ENCODE measurements at places on chromosomes 16 and 17.

DNA sequence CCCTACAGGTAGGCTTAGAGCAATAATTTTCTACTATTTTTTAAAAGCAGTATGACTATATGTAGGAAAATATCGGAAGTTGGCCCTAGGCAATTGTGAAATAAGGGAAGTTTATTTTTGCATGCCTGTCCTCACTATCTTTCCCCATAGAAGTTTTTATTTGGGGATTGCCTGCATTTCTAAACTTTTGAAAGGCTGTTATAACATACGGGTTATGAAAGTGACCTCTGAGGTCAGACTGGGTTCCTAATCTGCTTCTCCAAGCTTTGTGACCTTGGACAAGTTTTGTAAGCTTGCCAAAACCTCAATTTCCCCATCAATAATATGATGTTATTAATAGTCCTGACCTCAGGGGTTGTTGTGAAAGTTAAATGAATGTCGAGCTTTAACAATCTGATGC, 67.1 kb downstream of the ARHGAP44 start:
- no peak for ATAC-seq

- ATAC-seq, result no peak
Measured at GRCh38 chr16:67146523-67147357, 4.1 kb downstream of the B3GNT9 start.

DNA sequence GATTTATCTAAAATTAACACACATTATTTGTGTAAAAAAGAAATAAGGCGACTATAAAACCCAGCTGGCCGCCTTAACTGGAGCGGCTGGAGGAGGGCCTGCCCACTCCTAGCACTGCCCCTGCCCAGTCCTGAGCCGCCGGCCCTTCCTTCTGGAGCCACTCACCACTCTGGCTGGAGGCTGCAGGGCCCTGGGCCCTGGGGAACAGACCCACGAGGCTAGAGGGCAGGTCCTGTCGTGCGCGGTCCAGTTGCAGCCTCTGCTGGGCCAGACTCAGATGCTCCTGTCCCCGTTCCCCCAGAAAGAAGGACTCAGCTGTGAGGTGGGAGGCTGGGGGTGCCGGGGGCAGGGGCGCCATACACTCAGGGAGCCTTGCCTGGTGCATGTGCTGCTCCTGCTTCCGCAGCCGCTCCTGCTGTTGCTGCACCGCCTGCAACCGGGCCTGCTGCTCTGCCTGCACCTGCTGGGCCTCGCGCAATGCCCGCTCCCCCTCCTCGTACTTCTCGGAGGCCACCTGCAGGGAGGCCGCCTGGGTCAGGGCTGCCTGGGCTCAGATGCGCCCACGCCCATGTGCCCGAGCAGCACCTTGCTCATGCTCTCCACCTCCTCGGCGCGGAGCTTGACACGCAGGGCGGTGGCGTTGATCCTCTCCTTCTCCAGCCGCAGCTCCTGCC, 9.0 kb upstream of the MRPL38 start:
- ATAC-seq, result no peak

- no peak for ATAC-seq
Measured at GRCh38 chr16:2152695-2153506, 2.7 kb upstream of the TRAF7 start.

- no peak for ATAC-seq
Measured at GRCh38 chr16:12143447-12144172, 167.1 kb downstream of the SNX29 start.

- ATAC-seq, result no peak
Measured at GRCh38 chr16:88308441-88309173, 74.2 kb upstream of the ZNF469 start.

GRCh38 chr17:37791447-37792399, 46.9 kb upstream of the HNF1B start:
- no peak for ATAC-seq

- ATAC-seq, result no peak
Measured at GRCh38 chr17:35846055-35846809, 22.5 kb downstream of the HEATR9 start.

DNA sequence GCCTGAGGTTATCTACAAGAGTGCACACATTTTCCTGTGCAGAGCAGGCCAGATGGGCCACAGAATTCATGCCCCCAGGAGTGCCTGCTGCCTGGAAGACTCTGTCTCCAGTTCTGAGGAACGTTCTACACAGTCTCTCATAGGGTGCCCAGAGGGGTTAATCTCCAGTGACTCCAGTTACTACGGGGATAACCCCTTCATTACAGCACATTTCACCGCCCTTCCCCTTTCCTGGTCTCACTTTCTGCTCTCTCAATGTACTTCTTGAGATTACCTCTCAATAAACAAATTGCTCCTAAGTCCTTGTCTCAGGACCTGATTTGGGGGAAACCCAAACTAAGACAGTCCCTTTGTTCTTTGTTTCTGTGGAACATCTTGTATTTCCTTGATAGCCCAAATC, 5.7 kb downstream of the CD300H start:
- ATAC-seq, result no peak

DNA sequence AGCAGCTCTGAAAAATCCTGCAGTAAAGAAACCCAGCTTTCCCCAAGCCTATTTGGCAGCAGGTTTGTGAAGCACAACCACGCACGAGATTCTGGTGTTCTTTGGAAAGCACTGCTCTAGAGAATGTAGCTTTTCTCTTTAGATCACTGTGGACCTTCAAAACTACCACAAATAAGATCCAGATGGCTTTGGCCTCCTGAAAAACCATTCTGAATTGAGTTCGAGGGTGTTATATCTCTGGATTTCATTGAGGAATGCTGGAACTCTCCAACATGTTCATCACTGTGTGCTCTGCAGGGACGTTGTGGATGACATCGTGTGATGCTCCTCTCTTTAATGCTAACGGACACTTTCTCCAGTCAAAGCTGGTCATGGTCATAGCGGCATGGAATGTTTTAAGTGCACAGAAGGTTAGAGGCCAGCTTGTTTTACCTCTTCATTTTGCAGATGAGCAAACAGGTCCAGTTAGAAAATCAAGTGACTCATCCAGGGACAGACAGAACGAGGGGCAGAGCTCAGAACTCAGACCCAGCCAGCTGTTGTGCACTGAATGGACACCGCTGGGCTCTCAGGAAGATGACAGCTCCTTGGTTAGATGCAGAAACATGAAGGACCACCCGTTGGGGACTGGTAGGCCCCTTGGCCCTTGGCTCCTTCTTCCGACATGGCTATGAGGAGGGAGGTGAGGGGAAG, 37.2 kb downstream of the CCDC42 start:
- peak; percentile 25 for ATAC-seq

DNA sequence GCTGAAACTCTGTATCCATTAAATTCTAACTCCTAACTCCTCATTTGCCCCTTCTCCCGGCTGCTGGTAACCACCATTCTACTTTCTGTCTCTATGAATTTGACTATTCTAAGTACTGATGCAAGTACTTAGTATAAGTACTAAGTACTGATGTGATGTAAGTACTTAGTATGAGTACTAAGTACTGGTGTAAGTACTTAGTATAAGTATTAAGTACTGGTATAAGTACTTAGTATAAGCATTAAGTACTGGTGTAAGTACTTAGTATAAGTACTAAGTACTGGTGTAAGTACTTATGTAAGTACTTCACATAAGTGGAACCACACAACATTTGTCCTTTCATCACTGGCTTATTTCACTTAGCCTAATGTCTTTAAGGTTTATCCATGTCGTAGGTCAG, 32.3 kb upstream of the PRKCA start:
- no peak for ATAC-seq

GRCh38 chr17:77304746-77305473, 164.1 kb downstream of the SEC14L1 start:
- ATAC-seq, result peak; percentile 1

- ATAC-seq, result peak; percentile 62
Measured at GRCh38 chr17:47742319-47743181, 9.5 kb downstream of the TBX21 start.

DNA sequence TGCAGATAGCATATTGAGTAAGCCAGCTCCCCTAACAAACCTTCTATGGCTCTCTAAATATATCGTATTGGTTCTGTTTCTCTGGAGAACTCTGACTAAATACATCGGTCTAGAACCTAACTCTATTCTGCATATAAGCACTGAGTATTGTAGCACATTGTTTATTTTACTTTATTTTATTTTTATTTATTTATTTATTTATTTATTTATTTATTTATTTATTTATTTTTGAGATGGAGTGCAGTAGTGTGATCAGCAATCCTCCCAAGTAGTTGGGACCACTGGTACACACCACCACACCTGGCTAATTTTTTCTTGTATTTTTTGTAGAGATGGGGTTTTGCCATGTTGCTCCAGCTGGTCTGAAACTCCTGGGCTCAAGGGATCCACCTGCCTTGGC, 28.9 kb upstream of the HELZ start:
- no peak for ATAC-seq

DNA sequence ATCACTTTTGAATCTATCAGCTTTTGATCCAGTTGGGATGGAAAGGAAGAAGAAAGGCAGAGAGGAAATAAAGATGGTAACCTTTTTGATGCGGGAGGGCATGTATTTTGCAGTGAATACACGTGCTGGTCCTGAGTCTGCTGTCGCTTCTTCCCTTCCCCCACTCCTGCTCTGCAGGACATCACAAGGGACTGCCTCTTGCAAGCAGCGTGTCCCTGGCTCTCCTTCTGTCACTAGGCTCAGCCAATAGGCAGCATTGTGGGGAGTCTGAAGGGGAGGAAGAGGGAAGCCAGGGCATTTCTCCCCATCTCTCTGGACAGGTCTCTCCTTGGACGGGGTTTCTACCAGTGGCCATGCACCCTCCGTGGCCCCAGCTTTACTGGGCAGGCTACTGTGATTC, 15.7 kb upstream of the WFDC1 start:
- ATAC-seq, result no peak

DNA sequence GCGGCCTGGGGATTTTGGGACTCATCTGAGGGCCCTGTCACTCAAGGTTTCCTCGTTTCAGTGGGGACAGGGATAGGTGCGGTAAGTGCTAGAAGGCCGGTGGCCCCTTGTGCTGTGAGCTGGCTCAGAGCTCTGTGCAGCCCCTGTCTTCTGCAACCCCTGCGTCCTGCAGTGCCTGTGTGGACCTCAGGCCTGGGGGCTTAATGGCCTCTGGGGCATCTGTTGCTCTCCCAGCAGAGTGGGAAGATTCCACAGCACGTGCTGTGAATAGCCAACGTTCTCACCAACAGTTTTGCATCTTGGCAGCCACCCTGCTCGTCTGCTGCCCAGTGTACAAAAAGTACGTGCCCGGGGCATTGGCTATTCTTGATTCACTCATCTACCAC, 4.9 kb downstream of the FOXC2 start:
- no peak for ATAC-seq

GRCh38 chr16:3356118-3356517, 429 bp downstream of the OR2C1 start:
- no peak for ATAC-seq

DNA sequence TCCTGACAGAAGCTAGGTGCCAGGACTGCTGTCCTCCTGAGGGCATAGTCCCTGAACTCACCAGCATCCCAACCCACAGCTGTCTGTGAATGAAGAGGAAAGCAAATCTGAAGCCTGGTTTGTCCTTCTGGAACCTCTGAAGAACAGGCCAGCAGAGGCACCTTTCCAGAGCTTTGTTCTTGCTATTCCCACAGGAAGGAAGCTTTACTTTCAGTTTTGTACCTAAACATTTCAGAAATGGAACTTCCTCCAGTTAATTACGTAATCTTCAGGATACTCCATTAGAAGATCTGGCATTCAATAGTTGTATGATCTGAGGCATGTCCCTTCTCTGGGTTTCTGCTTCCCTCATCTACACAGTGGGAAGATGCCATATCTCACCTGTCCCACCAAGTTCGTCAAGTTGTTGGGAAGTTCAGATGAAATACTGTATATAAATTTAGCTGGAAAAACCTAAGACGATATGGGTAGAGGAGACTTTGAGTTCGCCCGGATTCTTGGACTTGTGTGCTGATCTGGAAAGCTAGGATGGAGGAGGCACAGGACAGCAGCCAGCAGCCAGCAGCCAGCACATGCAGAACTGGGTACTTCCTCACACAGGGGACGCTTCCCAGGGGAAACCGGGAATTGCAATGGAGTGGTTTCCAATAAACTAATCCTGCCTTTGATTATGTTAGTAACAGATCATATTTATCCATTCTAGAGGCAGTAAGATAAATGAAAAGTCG, 22.4 kb downstream of the NXPH3 start:
- ATAC-seq, result no peak

DNA sequence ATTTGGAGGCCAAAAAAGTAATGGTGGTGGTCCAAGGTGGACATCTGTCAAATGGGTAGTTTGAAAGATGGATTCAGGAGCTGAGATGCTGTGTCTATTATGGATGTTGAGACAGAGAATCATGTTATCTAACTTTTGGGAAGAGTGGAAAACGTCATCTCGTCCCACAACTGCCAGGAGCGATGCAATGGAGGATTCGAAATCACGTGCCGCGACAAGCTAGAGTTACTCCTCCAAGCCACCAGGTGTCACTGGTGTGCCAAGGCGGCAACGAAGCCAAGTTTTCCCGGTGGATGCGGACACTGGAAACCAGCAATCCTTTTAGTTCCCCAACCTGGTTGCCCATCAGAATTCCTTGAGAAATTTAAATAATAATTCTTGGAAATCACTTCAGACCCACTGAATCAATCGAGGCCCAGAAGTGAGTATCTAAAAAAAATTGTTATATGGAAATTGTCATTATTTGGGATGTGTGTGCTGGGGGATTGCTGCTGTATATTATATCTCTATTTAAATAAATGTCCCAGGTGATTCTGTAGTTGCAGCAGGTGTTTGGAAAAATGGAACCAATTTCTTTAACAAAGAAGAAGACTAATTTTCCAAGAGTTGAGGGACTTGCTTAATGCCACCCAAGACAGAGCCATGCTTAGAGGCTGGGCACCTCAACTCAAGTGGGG, 206.1 kb downstream of the HAPSTR1 start:
- no peak for ATAC-seq

DNA sequence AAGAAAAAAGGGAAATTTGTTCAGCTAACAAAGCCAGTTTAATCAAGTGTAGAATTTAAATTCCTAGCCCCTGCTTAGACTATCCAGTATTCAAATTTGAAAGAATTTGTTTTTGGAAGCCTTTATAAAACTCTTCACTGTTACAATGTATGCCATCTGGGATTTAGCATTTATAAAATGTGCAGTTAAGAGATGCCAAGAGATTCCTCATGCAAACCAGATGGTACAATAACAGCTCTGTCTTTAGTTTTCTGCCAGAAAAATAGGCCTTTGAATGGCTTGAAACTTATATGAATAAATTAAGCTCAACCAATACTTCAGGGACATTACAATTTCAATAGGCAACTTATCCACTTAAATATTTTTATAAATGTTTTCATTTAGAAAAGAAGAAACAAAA, 6.8 kb upstream of the ANKS4B start:
- ATAC-seq, result no peak

DNA sequence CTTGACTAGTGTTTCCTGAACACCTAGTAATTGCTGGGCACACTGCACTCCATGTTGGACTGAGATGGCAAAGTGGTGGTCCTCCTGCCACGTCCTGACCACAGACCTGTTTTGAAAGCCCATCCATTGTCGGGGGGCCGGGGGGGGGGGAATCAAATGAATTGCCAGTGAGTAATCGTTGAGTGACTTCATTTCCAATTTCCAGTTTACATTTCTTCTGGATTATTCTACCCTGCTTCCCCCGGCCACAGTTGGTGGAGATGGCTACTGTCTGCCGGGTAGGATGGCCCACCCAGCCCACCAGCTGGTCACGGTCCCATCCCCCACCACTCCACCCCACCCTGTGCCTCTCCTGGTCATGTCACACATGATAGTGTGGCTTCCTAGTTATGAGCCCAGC, 18.2 kb downstream of the RAI1 start:
- no peak for ATAC-seq

Measured in SK-N-SH treated with all-trans-retinoic acid at 6 μM for 48 hours (cell line).